LoVo (cell line): ENCODE measurements at places on chromosomes 11 and 22.

DNA sequence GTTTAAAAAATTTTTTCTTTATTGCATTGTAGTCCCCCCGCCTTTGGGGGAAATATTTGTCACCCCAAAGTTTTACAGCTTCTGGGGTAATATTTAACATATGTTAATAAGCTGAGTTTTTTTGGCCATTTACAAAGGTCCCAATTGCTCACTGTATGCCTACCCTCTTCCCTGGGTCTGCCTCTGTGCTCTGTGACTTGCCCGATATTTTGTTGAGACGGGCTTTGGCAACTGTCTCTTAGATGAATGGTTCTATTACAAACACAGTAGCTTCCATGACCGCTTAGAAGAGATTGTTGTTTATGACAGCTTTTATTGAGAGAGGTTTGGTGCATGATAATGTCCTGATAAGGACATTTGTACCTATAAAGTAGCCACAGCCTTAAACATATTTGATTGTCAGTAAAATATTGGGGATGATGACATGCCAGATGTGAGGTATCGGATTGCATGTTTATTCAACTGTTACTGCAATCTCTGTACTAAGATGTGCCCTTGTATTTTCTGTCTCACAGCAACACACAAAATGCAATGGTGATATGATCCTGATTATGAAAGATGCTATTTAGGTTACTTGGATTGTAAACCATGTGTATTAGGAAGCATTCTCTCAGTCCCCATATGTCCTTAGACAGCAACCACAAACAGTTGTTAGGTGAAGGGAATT, 103.1 kb downstream of the TEAD1 start:
- DNase-seq: no peak

DNA sequence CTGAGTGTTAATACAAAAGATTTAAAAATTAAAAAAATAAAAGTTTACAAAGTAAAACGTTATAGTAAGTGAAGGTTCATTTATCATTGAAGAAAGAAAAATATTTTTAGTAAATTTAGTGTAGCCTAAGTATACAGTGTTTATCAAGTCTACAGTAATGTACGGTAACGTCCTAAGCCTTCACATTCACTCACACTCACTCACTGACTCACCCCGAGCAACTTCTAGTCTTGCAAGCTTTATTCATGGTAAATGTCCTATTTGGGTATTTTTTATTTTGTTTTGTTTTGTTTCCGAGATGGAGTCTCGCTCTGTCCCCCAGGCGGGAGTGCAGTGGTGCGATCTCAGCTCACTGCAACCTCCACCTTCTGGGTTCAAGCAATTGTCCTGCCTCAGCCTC, 8.8 kb downstream of the CASTOR1 start:
- DNase-seq: no peak

GRCh38 chr11:47506795-47507562, 46.0 kb downstream of the CELF1 start:
- DNase-seq: no peak

GRCh38 chr11:111941963-111942362, 4.8 kb downstream of the DIXDC1 start:
- DNase-seq: no peak

- no peak for DNase-seq
These were observed 412 bp downstream of the C11orf86 start for GRCh38 chr11:66975405-66976027.

DNA sequence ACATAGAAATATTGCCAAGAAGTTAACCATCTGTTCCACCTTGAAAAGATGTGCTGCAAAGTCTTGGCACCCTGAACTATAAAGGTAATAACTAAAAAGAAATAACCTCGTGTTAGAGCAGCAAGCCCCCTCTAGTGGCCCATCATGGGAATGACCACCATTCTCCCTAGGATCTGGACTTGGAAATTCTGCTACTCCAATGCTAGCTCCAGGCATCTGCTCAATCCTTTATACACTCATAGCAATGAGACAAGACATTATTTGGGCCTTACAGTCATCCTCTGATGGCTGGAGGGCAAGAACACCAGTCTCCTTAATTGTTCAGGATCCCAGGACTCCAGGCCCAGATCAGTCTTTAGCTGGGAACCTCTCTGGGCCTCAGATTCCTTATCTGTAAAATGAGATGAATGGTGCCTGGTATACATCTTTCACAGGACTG, 76.0 kb downstream of the CWC15 start:
- DNase-seq: peak; percentile 66

DNA sequence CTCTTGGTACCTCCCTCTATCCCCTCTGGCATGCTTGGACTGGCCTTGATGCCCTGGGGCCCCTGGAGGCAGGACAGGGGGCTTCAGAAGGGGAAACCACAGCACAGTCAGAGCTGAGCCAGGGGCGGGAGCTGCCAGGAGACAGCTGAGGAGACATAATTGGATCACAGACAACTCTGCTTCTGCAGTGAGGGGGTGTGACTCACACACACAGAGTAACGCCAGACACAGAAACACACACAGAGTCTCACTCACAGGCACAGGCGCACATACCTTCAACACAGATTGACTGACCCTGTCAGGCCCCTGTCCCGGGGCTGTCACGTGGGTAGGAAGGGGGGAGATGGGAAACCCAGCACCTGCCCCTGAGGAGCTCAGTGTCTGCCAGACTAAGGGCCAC, 20.6 kb downstream of the STARD10 start:
- DNase-seq: no peak

GRCh38 chr22:17919276-17920144, 104.9 kb downstream of the MICAL3 start:
- no peak for DNase-seq

GRCh38 chr22:49582678-49583077, 245.0 kb downstream of the BRD1 start:
- no peak for DNase-seq

DNA sequence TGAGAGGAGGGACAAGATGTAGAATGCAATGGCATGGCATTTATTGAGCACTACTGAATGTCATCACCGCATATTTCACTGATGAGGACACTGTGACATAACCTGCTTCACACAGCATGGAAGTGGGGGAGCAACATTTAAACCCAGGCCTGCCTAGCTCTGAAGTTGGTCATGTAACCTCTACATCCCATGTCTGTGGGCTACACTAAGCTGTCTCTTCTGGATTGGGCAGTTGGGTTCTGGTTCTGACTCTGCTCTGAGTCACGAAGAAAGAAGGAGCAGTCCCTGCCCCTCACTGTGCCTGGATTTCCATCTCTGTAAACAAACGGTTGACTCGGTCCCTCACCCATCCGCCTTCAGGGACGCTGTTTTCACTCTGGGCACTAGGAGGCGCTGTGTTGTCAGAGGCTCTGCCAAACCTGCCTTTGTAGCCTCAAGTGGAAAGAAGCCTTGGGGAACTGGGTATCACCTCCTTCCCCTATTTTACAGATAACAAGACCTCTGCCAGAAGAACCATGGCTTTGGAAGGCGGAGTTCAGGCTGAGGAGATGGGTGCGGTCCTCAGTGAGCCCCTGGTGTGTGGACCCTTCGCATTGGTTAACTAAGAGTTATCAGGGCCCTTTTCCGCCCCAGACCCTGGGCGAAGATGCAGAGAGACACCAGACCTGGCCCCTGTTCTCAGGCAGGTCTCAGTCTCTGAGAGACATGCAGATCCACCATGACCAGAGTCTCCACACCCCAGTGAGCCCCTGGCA, 12.7 kb upstream of the ARHGEF17 start:
- peak; percentile 60 for DNase-seq

DNA sequence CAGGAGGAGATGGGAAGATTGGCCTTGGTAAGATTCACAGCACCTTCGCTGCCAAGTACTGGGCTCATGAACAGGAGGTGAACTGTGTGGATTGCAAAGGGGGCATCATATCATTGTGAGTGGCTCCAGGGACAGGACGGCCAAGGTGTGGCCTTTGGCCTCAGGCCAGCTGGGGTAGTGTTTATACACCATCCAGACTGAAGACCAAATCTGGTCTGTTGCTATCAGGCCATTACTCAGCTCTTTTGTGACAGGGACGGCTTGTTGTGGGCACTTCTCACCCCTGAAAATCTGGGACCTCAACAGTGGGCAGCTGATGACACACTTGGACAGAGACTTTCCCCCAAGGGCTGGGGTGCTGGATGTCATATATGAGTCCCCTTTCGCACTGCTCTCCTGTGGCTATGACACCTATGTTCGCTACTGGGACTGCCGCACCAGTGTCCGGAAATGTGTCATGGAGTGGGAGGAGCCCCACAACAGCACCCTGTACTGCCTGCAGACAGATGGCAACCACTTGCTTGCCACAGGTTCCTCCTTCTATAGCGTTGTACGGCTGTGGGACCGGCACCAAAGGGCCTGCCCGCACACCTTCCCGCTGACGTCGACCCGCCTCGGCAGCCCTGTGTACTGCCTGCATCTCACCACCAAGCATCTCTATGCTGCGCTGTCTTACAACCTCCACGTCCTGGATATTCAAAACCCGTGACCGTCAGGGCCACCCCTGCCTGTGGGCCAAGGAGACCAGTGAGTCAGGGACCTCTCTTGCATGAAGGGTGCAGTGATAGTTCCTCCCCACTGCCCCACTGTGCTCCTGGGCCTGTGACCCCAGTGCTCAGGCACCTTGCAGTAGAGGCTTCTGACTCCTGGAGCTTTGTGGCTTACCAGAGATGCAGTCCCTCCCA, 83.6 kb downstream of the BCR start:
- no peak for DNase-seq

GRCh38 chr22:42156598-42156997, 26.0 kb upstream of the CYP2D6 start:
- no peak for DNase-seq

- no peak for DNase-seq
These were observed 10.9 kb upstream of the MRPL23 start for GRCh38 chr11:1936072-1936780.

- no peak for DNase-seq
These were observed 12.2 kb downstream of the SLC35C1 start for GRCh38 chr11:45817191-45817590.

DNA sequence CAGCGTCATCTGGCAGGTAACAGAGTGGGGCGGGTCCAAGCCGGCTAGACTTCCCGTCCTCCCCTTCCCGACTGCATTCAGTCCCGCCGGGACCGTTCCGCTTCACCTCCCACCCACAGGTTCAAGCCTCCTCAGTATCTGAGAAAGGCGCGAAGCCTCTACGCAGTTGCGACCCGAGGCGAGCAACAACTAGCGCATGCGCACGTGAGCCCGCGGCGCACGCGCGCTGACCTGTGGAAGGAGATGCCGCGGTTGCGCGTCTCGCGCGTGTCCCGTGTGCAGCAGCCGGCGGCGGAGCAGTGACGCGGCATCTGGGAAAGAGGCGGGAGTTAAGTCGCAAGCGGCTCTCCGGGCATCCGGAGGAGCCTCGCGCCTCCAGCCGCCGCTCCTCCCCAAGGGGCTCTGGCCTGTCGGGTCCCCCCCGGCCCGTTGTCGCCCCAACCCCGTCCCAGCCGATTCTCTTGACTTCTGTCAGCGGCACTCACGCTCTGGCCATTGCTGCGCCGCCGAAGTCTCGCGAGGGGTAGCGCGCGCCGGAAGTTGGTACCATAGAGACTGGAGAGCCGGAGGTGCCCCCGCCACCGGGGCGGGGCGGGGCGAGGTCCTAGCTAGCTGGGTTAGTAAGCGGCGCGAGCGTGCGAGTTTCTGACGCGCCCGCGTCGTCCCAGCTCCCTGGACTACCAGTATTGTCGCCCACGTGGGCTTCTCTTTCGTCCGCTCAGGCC, at the start of gene THAP7:
Gene THAP7, minus strand, starts transcription at position 518 of the 725 bp plus-strand sequence. Its CDS starts 207 bp downstream, at position 311.
- DNase-seq: peak; percentile 96

DNA sequence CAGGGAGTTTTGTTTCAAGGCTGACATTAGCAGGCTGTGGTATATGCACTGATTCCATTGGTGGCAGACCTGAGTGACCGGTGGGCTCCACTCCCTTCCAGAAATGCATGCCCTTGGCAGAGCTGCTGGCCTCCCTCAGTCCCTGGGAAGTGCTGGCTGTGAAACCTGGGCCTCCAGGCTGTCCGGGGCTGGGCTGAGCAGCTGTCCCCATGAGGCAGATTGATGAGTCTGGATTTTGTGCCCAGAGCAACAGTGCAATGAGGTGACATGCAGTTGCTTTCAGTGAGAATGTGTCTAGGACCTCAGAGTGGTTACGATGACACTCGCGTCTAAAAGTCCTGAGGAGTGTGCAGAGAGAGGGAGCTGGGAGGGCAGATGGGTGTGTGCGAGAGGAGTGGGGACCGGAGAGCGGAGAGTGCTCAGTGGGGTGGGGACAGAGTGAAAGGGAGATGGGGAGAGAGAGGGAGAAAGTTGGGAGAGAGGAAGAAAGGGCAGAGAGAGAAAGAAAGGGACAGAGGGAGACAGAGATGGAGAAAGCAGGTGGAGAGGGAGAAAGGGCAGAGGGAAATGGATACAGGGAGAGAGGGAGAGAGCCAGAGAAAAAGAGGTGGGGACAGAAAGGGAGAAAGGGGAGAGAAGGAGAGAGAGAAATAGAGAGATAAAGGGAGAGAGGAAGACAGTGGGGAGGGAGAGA, 978.3 kb downstream of the BRD1 start:
- DNase-seq: no peak

DNA sequence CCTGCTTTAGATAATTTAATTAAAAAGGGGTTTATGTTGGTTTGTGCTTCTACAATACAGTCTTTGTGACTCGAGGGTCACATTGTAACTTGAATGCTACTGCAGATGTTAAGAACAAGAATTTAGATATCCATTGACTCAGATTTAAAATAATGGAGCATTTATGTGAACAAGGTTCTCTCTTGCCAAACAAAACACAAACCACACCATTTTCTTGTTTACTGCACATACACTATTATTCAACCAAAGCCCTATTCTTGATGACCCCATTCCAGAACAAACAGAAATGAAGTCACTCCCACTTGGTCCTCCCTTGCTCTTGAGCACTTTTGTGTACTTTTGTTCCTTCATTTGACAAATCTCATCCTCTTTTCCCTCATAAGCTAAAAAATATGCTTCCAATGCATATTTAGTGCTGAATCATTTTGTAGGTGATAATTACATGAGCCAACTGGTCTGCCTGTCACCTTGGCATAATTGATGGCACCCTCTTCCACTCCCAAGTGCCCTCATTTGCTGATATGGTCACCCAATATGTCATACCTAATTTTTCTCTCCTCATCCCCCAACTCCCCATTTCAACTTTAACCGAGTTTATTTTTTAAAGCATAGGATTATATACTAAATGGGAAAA, 2.8 kb downstream of the C11orf71 start:
- DNase-seq: no peak

DNA sequence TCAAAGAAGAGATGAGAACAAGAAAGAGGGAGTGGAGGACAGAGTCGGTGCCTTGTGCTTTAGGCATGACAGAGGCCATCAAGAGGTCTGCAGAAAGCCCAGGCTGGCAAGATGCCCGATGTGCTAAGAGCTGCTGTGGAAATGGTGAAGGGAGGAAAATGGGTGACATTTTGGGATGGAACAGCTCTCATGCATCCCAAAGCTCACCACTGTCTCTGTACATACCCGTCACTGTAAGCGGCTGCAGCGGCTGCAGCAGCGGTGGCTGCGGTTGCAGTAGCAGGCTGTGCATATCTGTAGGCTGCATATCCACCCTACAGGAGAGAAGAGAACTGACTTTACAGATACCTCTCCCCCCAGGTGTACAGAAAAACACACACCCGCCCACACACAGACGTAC, 28.6 kb downstream of the APOL5 start:
- no peak for DNase-seq

DNA sequence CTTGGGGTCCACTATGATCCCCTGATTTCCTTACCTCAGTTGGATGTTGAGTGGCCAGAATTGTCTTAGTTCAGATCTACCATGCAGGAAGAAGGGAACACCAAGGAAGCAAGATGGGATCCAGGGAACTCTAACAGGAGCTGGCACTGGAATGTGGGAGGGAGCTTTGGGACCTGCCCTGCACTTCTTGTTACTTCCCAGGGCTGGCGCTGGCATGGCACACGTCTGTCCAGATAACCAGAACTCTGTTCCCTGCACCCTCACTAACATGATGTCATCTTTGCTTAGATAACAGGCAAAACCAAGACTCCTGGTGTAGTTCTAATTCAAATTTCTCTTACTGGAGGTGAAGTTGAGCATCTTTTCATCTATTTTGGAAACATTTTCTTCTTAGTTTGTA, 550.0 kb downstream of the MN1 start:
- no peak for DNase-seq
